Purkinje cell (primary cell): ENCODE measurements at places on chromosomes 4 and X. TPM values are rescaled to one million over a fixed set of nuclear protein-coding genes. Genes with fewer than 3 reads are reported as not detected.

Gene PRPS2
- 23.7 and 46.9 TPM in 2 replicates for polyA plus RNA-seq

Gene GAGE2A
- polyA plus RNA-seq: not detected in 2 replicates

Gene TLR10
- 0.11 and 0.27 TPM in 2 replicates for polyA plus RNA-seq

Gene PCSK1N
- polyA plus RNA-seq: 12.2 and 25.7 TPM in 2 replicates

Gene STEEP1
- polyA plus RNA-seq: 8.3 and 17.7 TPM in 2 replicates

Gene IL15
- 0.22 and 1.1 TPM in 2 replicates for polyA plus RNA-seq

Gene HSD17B13
- polyA plus RNA-seq: 0.31 and 1.1 TPM in 2 replicates

Gene CCNI
- polyA plus RNA-seq: 51.3 and 87.2 TPM in 2 replicates

Gene CSAG2
- not detected in 2 replicates for polyA plus RNA-seq

Gene TIGD4
- 0.59 TPM in 1 of 2 replicates, not detected in the other for polyA plus RNA-seq

Gene SLC25A53
- 9.4 and 14.1 TPM in 2 replicates for polyA plus RNA-seq

Gene SMIM10L2A
- polyA plus RNA-seq: 0.73 and 1.5 TPM in 2 replicates

Gene HTN3
- not detected in 2 replicates for polyA plus RNA-seq

Gene GCNA
- 3.3 and 4.2 TPM in 2 replicates for polyA plus RNA-seq

Gene WWC2
- polyA plus RNA-seq: 10.1 and 10.5 TPM in 2 replicates

Gene DMRTC1
- polyA plus RNA-seq: 0.38 TPM in 1 of 2 replicates, not detected in the other

Gene H2BW2
- polyA plus RNA-seq: not detected in 2 replicates

Gene SLC38A5
- polyA plus RNA-seq: not detected in 2 replicates

Gene CFP
- polyA plus RNA-seq: 1.9 TPM in 1 of 2 replicates, not detected in the other

Gene DCAF12L1
- not detected in 2 replicates for polyA plus RNA-seq

Gene PAGE4
- not detected in 2 replicates for polyA plus RNA-seq

Gene SHROOM3
- polyA plus RNA-seq: 0.18 and 0.69 TPM in 2 replicates

Gene TRIM60
- not detected in 2 replicates for polyA plus RNA-seq

Gene FAM114A1
- polyA plus RNA-seq: 1.2 and 3.0 TPM in 2 replicates

Gene ZNF275
- 2.5 and 5.3 TPM in 2 replicates for polyA plus RNA-seq

Gene USP17L5
- not detected in 2 replicates for polyA plus RNA-seq

Gene KDR
- not detected in 2 replicates for polyA plus RNA-seq

Gene CXCL8
- polyA plus RNA-seq: not detected in 2 replicates

Gene GPR119
- not detected in 2 replicates for polyA plus RNA-seq

Gene NAP1L3
- polyA plus RNA-seq: 94.6 and 98.2 TPM in 2 replicates

Gene SEC24B
- 25.8 TPM in 2 replicates for polyA plus RNA-seq

Gene REELD1
- 0.38 TPM in 1 of 2 replicates, not detected in the other for polyA plus RNA-seq

Gene ZNF711
- 24.8 and 26.3 TPM in 2 replicates for polyA plus RNA-seq

Gene FRG2
- polyA plus RNA-seq: not detected in 2 replicates

Gene IL2
- polyA plus RNA-seq: not detected in 2 replicates
